ENCODE measurements at places on chromosomes 13 and 19. TPM values are rescaled to one million over a fixed set of nuclear protein-coding genes. Genes with fewer than 3 reads are reported as not detected.

DNA sequence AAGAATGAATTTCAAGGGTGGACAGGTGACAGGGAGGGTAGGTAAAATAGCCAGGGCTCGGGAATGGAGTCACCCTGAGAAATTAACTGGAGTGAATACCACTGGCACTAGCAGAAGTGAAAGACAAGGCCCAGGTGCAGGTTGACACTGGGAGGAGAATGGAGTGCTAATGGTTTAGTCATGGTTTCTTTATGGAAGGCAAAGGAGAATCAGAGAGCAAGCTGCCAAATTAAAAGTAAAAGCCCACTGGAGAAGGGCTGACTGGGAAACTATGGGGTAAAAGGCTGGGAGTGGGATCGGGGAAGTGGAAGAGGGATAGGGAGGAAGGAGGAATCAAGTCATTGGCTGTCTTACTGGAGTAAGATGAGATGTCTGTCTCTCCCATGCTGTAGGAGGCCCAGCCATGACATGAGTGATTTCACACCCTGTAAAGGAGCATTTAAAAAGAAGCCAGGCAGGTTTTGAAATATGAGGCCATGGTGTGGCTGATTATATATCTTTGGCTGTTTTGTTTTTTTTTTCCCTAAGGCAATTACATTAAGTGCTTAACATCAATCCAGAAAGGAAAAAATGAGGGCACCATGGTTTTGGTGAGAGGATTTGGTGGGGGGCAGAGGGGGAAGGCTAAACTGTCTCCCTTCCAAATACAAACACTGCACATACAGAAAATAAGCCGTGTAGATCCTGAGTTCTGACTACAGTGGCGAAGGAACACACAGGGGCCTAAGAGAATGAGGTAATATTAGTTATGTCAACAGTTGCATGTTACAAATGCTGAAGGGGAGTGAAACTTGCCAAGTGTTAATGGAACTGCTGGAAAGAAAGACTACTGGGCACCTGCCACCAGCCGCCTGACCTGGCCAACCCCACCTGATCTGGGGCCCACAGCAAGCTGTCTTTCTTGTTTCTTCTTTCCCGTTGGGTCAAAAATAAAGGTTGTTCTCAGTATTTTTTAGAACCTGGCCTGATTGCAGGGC lies 183.5 kb upstream of the TSC22D1 start:
- H3K36me3 ChIP-seq: no peaks in the 10 kb centered on the region
- peaks cover 2% of the 10 kb centered on the region for H3K4me1 ChIP-seq
- no peaks in the 10 kb centered on the region for H3K27me3 ChIP-seq
- H3K4me3 ChIP-seq: no peak overlapping the region

DNA sequence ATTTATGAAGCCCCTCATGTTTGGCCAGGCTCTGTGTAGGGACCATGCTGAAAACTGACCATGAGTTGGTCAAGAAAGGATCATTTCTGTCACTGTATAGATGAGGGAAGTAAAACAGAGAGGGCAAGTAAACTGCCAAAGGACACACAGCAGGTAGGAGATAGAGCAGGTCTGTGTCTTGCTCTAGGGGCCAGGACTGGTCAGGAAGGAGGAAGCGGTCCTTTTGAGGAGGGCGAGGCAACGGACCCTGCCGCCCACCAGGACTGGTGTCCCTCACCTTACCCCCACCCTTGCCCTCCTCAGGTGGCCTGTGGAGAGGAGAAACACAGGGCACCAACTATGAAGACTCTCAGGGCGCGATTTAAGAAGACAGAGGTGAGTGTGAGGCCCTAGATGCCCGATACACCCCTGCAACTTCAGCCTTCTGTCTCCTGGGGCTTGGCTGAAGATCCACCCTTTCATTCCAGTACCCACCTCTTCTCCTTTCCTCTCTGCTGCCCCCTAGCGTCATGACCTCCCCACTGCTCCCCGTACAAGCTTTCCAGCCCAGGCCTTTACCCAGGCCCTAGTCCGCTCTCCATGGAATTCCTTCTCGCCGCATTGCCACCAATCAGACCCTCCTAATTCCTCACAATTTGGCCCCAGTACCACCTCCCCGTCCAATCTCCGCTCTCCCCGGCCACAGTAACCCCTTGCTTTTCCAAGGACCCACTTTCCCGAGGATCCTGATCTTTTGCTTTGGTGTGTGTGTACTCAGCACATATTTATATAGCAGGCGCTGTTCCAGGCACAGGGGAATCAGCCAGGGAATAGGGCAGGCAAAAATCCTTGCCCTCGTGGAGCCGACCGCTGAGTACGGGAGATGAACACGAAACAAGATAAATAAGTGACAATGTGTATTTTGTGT lies 3.9 kb downstream of the ANKRD24 start:
- H3K4me3 ChIP-seq: no peak overlapping the region
- H3K36me3 ChIP-seq: peaks cover 3% of the 10 kb centered on the region
- no peaks in the 10 kb centered on the region for H3K27me3 ChIP-seq
- H3K27ac ChIP-seq: no peak overlapping the region
- DNase-seq: peak; percentile 80

DNA sequence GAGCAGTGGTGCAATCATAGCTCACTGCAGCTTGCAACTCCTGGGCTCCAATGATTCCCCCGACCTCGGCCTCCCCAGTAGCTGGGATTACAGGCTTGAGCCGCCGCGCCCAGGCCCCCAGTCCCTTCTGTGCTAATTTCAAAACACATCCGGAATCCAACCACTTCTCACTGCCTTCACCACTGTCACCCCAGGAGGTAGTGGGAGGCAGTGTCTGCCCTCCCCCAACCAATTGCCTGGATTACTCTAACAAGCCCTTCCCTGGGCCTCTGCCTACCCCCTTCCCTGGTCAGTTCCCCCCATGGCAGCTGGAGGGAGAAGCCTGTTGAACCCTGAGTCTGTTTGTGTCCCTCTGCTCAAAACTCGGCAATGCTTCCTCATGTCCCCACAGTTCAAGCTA lies 2.3 kb downstream of the PRAM1 start:
- no peak overlapping the region for H3K4me3 ChIP-seq
- no peaks in the 10 kb centered on the region for H3K36me3 ChIP-seq
- DNase-seq: no peak
- peaks cover 19% of the 10 kb centered on the region for H3K4me1 ChIP-seq

Gene SERP2
- total RNA-seq: not detected

Gene ZNF677
- 17.8 TPM for total RNA-seq

- H3K4me3 ChIP-seq: no peak overlapping the region
- no peak for DNase-seq
- no peaks in the 10 kb centered on the region for H3K36me3 ChIP-seq
- peaks cover 8% of the 10 kb centered on the region for H3K27me3 ChIP-seq
- H3K27ac ChIP-seq: no peak overlapping the region
These were observed 95.3 kb upstream of the SPATA13 start for GRCh38 chr13:24065176-24065575.

GRCh38 chr19:55175117-55175867 lies 4.8 kb downstream of the SYT5 start:
- no peak for DNase-seq
- H3K27ac ChIP-seq: no peak overlapping the region
- H3K36me3 ChIP-seq: no peaks in the 10 kb centered on the region

DNA sequence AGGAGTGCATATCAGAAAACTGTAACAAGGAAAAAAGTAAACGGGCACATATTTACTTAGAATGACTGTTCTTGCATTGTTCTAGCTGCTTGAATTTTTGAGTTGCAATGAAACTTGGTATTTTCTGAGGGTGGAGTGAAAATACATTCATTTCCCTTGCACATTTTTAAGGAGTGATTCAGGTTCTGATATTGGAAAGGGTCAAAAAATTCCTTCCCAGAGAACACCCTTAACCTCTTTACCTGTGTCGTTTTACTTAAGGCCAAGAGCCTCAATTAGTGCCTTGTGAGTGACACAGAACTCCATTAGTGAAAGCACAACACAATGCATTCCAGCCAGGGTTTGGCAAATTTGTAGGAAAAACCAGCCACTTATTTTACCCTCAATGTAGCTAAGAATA lies 2.3 kb downstream of the ITGBL1 start:
- no peak overlapping the region for H3K4me3 ChIP-seq
- peaks cover 25% of the 10 kb centered on the region for H3K27me3 ChIP-seq
- H3K4me1 ChIP-seq: peaks cover 2% of the 10 kb centered on the region
- no peak for DNase-seq

DNA sequence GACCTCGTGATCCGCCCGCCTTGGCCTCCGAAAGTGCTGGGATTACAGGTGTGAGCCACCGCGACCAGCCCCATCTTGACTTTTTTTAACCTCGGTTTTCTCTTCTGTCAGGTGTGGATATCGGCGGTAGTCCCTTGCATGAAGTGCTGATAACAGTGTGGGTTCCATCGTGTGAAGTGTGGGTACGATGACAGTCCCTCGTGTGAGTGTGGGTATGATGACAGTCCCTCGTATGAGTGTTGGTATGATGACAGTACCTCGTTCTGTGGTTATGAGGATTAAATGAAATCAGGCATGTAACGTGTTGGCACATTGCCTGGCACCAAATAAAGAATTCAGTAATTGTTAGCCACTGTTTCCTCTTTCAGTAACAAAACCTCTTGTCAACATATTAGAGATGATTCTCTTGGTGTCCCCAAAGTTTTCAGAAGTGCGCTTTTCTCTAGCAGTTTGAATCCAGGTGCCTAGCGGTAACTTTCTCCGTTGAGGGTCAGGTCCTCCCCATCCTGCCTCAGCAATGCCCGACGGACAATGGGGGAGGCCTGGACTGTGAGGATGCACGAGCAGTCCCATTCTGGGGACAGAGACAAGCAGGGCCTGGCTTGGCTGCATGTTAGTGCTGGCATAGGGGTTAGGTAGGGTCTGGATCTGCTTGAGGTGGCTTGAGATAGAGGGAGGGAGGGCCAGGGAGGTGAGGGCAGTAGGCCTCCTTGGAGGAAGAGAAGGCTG lies 15.3 kb downstream of the GATAD2A start:
- H3K27me3 ChIP-seq: no peaks in the 10 kb centered on the region
- H3K27ac ChIP-seq: no peak overlapping the region
- H3K36me3 ChIP-seq: peaks cover 21% of the 10 kb centered on the region
- DNase-seq: no peak
- H3K4me3 ChIP-seq: no peak overlapping the region

GRCh38 chr13:77986713-77987112 lies 68.1 kb upstream of the EDNRB start:
- no peaks in the 10 kb centered on the region for H3K36me3 ChIP-seq
- peaks cover 14% of the 10 kb centered on the region for H3K27me3 ChIP-seq
- H3K4me1 ChIP-seq: no peaks in the 10 kb centered on the region
- H3K4me3 ChIP-seq: no peak overlapping the region

Gene ABHD8
- total RNA-seq: 12.9 TPM

- no peak overlapping the region for H3K27ac ChIP-seq
- DNase-seq: no peak
- H3K4me1 ChIP-seq: peaks cover 19% of the 10 kb centered on the region
- peaks cover 7% of the 10 kb centered on the region for H3K36me3 ChIP-seq
- no peak overlapping the region for H3K4me3 ChIP-seq
- H3K27me3 ChIP-seq: peaks cover 50% of the 10 kb centered on the region
These were observed 7.6 kb downstream of the EPS8L1 start for GRCh38 chr19:55083004-55083850.

Gene ADPRHL1
- 1.0 TPM for total RNA-seq

DNA sequence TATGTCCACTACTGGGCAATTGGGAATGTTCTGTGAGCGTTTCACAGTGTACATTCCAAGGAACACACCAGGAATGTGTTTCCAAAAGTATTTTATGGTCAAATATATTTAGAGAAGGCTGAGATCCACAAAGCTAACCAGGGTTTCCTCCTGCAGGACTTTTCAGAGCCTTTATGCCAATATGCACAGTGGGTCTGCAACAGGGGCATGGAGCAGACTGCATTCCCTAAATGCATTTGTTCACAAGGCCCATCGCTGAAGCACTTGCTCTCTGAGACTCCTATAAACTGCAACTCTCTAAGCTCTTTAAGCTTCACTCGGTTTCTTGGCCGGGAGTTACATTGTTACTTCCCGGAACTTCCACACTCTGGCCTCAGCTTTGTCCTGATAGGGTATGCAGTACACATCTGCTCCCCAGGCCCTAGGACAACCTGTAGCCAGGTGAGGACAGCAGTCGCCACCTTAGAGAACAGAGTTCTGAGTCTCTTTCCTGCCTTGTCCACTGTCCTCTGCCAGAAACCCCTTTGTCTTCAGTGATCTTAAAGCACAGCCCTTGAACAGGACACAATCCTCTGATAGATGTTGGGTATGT lies 33.5 kb downstream of the FBN3 start:
- no peak for DNase-seq
- H3K36me3 ChIP-seq: no peaks in the 10 kb centered on the region
- no peaks in the 10 kb centered on the region for H3K4me1 ChIP-seq
- no peak overlapping the region for H3K4me3 ChIP-seq
- no peak overlapping the region for H3K27ac ChIP-seq
- H3K27me3 ChIP-seq: peaks cover 5% of the 10 kb centered on the region

- DNase-seq: no peak
- H3K4me3 ChIP-seq: no peak overlapping the region
- no peak overlapping the region for H3K27ac ChIP-seq
- H3K36me3 ChIP-seq: no peaks in the 10 kb centered on the region
These were observed 276.8 kb downstream of the TEX29 start for GRCh38 chr13:111597191-111597611.

Gene ANGPTL8
- total RNA-seq: not detected

Gene ZSCAN5B
- 0.20 TPM for total RNA-seq

DNA sequence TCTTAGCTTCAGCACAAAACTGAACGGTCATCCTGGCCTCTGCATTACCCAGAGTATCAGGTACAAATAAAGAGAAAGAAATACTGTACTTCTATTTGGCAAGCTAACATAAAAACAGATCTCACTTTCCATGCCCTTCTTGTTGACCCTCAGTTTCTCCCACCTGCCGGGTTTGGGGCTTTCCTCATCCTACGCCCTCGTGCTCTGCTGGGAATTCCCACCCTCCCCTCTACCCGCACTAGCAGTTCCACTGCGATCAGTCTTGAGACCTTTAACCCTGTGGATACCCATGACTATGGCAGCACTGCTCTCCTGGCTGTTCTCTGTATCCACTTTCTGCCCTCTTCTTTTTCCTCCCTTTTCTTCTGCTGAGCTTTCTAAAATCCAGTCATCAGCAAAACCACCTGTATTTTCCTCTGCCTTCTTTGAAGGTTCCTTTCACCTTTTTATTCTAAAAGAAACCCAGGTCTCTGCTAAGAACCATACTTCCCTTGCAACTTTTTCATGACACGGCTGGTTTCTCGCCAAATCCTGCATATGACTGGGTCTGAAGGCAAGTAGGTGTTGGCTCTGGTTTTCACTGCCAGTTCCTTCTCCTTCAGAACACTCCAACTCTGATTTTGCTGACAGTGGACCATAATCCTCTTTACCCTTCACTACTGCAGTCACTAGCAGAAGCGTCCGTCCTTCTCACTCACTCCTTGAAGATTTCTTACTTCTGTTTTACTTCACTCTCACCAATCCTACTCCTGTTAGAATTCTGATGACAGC lies 99.4 kb downstream of the MIPEP start:
- no peaks in the 10 kb centered on the region for H3K27me3 ChIP-seq
- H3K4me1 ChIP-seq: no peaks in the 10 kb centered on the region
- no peak overlapping the region for H3K4me3 ChIP-seq
- DNase-seq: no peak
- H3K27ac ChIP-seq: no peak overlapping the region

DNA sequence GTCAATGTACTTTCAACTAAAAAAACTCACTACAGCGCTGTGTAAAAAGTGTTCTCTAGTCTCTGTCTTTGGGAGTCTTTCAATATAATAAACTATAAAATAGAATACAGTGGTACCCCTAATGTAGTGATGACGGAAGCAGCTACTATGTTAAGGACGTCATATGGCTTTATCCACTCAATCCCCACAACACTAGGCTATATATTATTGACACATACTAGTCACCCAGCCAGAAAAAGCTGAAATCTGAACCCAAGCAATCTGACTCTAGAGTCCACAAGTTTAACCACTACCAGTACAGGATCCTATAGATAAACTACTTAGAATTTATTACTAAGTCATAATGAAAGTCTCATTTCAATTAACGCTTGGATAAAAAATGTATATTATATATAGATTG lies 48.3 kb downstream of the ELF1 start:
- H3K27me3 ChIP-seq: no peaks in the 10 kb centered on the region
- no peak overlapping the region for H3K27ac ChIP-seq
- peaks cover 6% of the 10 kb centered on the region for H3K36me3 ChIP-seq

Gene MTUS2
- not detected for total RNA-seq

Measured in activated naive CD8-positive, alpha-beta T cell treated with anti-CD3 and anti-CD28 coated beads, Interleukin-2, amount 10 ng/mL, durations not matched to agents 7 days and 5 days (primary cell).